ENCODE measurements at places on chromosomes 2 and 18.

- no peak for DNase-seq
These were observed 506.6 kb downstream of the ERBB4 start for GRCh38 chr2:212032032-212032431.

- no peak for DNase-seq
These were observed 40.8 kb upstream of the RPRM start for GRCh38 chr2:153519257-153519875.

- no peak for DNase-seq
These were observed 56.6 kb downstream of the THNSL2 start for GRCh38 chr2:88226754-88227153.

DNA sequence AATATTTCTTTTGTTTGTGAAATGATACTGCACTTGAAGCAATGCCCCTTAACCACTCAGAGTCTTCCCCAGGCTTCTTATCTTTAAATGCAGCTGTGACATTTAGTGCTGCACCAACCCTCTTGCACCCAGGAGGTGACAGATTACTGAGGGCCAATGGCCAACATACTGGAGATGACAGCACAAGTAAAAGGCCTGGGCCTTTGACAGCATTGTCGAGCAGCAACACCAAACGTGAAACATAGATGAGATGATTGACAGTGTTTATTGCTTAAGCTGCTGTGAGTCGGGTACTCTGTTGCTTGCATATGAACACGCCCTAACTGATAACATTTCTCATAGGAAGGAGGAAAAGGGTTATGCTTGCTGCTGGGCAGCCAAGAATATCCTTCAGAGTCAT is 80.3 kb downstream of the THNSL2 start:
- no peak for DNase-seq

DNA sequence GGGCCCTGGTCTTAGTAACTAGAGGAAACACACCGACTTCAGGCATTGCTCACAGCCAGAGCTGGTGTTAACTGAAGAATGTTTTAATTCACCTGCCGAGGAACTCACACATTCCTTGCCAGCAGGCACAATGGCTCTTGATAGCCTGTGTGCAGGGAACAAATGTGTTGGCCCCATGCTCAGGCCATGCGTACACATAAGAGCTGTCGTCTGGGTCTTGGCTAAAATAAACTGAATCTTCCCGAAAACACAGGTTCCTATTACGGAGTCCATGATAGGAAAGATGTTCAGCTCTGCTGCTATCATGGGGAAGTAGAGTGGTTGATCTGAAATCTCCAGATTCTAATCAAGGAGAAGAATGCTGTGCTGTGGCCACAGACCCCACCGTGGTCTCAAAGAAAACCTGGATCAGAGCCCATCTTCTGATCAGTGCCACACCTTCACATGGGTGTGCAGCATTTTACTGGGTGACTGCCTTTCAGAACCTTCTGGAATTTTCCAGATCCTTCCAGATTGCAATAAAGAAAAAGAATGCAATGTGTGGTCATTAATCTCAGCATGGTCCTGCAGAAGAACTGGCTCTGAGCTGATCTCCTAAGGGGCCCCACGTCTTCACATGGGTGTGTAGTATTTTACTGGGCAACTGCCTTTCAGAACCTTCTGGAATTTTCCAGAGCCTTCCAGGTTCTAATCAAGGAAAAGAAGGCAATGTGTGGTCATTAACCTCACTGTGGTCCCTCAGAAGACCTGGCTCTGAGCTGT is 17.2 kb downstream of the MBP start:
- no peak for DNase-seq

GRCh38 chr2:232343821-232344220 is 34.7 kb upstream of the ALPP start:
- DNase-seq, result no peak

DNA sequence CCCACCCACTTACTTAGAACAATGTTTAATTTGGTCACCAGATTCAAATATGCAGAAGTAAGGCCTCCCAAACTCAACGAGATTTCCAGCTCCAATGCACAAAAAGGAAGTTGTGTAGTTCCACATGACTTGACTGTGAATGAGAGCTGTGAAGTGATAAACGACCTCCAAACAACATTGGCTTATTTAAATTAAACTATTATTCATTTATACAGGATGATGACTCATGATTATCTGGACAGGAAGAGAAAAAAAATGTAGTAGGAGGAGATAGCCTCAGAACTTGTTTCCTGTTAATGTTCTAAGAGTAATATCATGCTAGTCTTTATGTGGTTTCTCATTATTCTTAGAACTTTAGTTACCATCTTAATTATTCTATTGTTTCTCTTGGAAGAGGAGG is 237.3 kb downstream of the C1D start:
- DNase-seq, result no peak

DNA sequence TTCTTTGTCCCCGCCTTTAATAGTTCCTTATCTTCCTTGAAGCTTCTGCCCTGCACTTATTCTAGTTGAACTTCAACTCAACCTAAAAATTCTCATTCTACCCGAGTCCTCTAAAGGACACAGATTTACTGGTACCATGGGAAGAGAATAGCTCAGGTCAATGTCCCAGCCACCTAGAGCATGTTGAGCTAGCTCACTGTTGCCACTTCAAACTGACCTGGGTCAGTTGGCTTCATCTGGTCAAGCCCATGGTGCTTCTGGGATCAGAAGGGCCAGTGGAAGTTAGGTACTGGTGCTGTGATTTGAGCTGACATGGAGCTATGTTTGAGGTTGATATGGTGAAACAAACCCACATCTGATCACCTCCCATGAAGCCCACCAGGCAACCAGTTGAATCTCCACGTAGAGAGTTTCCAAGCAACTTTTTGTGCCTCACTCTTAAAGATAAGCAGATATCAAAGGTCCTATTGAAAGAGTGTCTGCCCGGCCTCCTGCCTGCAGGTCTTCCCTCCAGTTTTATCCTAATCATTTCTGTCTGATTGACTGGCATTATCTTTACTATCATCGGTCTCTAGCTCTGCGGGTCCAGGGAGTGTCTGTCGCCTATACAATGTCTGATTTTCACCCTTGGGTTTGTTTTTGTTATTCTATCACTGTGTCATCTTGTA is 17.2 kb downstream of the GREB1 start:
- no peak for DNase-seq

- DNase-seq, result no peak
These were observed 66.2 kb downstream of the MAIP1 start for GRCh38 chr2:200021449-200022114.

DNA sequence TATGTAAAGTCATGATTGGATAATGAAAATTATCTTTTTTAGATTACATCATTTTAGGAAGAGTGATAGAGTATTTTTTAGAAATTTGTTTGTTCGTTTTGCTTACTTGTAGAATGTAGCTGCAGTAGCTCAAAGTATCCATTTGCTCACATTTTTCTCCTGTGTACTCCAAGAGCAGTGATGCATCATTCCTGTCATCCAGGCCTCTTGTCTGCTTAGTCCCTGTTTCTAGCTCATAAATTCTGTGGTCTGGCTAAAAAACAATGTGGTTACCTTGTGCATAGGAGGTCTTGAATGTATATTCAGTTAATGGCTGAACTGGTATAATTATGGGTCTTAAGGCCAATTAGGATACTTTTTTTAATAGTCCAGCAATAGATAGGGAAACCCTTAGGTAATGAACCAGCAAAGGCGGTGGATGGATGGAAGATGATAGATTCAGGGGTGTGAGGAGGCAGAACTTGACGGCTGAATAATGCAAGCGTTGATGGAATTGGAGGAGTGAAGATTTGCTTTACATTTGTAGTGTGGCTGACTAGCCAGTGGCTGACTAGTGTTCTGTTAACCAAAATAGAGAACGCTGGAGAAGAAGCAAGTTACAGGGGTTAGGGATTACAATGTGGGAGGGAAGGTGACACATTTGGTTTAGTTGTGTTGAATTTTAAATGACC is 145.0 kb downstream of the ZNF407 start:
- no peak for DNase-seq

- no peak for DNase-seq
These were observed 463.8 kb upstream of the GCFC2 start for GRCh38 chr2:76174505-76174904.

GRCh38 chr2:65397122-65397521 is 35.3 kb downstream of the SPRED2 start:
- DNase-seq, result no peak

GRCh38 chr2:217799563-217800432 is 203.0 kb downstream of the TNS1 start:
- DNase-seq, result no peak

GRCh38 chr18:23095463-23095862 is 39.8 kb upstream of the CABLES1 start:
- DNase-seq, result no peak

- DNase-seq, result no peak
These were observed 303.7 kb downstream of the TRIB2 start for GRCh38 chr2:13020469-13020868.

GRCh38 chr18:63097178-63097577 is 222.4 kb downstream of the BCL2 start:
- DNase-seq, result no peak

GRCh38 chr2:227313310-227313709 is 11.7 kb upstream of the MFF start:
- no peak for DNase-seq

- DNase-seq, result no peak
These were observed 66.3 kb downstream of the NBAS start for GRCh38 chr2:15494877-15495276.

DNA sequence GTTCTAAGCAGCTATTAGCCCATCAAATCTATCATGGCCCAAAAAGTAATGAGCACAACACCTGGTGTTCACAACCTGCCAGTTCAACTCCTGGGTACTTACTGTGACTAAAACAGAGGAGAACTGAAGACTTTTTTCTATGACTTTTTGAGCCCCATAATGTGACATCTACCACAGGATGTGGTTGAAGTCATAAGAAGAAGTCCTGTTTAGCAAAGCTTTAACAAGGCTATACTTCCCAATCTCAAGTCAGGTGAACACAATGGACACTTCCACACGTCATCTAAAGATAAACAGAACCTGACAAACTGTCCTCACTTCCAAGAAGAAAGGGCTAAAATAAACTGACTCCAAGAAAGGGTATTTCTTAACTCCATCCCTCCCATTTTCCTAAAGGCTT is 138.8 kb downstream of the ATAD2B start:
- no peak for DNase-seq

- no peak for DNase-seq
These were observed 116.0 kb downstream of the COPS8 start for GRCh38 chr2:237201461-237202287.

- DNase-seq, result no peak
These were observed 125.7 kb upstream of the DPP10 start for GRCh38 chr2:114316532-114317300.

- no peak for DNase-seq
These were observed 15.9 kb upstream of the CRIM1 start for GRCh38 chr2:36339607-36340218.

- no peak for DNase-seq
These were observed 54.2 kb upstream of the CTDP1 start for GRCh38 chr18:79625195-79625923.

DNA sequence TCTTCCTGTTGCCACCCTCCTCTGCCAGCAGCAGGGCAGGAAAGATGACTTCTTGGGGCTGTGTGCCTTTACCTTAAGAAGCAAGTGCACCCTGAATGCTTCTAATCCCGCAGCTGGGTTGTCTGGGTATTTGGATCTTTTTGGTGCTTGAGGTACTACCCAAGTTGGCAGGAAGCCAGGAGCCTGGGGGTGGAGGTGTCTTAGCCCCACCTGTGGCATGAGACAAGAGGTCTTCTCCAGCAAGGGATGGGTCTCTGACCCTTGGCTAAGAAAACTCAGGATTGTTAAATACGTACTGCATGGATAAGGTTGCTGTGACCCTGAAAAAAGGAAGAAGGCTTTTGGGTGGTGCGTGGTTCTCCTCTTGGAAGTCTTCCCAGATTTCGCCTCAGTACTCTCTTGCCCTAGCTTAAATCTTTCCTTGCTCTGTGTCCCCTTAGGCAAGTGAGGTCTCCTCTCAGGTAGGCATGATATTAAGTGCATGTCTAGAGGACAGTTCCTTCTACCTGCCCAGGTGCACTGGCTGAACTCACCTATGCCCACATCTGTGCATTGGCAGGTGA is 4.3 kb downstream of the HPCAL1 start:
- DNase-seq, result no peak

DNA sequence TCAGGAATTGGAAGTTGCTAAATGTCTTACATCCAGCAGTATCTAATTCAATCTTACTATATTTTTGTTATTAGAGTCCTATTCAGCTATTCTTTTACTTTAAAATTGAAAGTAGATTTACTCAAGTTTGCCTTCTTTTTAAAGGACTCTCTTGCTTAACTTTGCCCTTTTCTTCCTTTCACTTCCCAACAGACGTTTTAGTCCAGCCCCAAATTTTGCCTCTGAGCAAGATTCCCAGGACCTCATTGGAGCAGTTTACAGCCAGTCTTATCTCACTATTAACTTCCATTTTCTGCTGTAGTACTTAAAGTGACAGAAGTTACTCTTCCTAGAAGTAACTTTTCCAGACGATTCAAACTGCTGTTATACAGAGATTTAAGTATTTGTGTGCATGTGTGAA is 1.7 kb upstream of the PRKD3 start:
- peak; percentile 12 for DNase-seq

GRCh38 chr2:145728511-145728910 is 1208.6 kb upstream of the ZEB2 start:
- no peak for DNase-seq

DNA sequence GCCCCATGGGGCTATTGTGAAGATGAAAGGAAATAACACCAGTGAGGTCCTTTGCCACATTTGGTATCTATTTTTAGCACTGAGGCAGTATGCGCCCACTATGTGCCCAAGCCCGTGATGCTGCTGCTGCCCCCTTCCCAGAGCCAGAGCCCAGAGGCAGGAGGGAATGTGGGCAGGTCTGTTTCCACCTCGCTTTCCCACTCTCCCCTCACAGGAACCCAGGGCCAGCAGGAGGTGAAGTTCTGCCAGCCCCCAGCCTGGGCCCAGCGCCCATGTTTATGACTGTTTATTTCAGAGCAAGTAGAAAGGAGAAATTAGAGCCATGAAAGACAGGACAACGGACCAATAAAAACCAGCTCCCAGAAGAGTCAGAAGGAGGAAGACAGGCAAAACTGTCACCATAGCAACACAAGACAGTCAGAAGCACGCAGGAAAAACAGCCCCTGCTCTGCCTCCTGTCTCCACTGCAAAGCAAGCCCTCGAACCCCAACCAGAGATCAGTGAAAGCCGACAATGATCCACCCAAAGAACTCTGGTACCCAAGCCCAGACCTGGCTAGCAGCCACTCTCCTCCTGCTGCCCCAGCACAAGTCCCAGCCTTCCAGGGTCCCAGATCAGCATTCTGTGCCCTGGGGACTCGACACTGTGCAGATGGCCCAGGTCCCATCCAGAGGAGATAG is 1.4 kb downstream of the CYRIA start:
- peak; percentile 55 for DNase-seq

DNA sequence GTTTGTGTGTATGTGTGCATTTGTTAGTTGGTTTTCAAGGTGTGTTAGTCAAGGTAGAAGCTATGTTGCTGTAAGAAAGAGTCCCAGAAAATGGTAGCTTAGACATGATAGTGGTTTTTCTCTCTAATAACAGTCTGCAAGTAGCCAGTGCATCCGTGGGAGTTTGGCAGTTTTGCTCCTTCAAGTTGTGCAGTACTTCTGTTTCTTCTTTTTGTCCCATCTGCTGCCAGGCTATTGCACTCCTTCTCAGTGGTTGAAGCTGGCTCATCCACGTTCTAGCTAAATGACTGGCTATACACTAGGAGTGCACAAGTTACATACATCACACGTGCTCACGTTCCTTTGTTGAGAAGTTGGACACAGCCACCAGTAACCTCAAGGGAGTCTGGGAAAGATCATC is 134.7 kb downstream of the ASXL3 start:
- no peak for DNase-seq
